ENCODE measurements at places on chromosomes 1 and 21. TPM values are rescaled to one million over a fixed set of nuclear protein-coding genes. Genes with fewer than 3 reads are reported as not detected.

Gene C1orf174
- 41.2 TPM for total RNA-seq

Gene NUP210L
- total RNA-seq: 0.05 TPM

DNA sequence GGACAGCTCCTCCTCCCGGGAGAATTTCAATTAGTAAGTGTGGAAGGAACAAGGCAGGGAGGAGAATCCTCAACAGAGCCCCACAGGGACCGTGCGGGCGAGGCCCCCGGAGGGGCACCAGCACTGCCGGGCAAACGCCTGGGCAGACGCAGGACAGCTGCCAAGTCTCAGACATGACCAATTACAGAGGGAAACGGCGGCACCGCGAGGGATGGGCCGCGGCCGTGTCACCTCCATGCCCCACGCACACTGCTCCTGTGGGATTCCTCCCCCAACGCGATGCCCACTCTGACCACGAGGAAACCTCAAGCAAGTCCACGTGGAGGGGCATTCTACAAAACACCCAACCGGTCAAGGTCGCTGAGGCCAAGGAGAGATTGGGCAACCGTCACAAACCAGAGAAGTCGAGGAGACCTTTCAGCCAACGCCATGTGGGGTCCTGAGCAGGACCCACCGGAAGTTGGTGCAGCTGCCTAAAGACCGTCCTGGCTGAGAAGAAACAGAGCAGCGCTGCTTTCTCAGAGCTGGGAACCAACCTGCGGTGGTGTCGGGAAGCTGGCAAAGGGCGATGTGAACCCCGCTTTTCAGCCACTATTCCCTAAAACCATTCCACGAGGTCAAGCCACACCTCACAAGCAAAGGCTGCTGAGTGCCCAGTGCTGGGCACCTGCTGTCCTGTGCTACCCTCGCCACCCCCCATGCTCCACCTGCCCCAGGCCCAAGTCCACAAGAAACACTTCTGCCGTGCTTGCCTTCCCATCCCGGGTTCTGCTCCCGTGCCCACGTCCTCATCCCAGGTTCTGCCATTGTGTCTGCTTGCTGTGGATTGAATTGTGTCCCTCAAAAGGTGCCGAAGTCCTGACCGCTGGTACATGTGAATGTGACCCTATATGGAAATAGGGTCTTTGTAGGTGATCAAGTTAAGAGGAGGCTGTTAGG lies 1.4 kb upstream of the KRTAP10-4 start:
- no peak for DNase-seq

GRCh38 chr1:96945509-96946084 lies 224.0 kb downstream of the PTBP2 start:
- DNase-seq: no peak

DNA sequence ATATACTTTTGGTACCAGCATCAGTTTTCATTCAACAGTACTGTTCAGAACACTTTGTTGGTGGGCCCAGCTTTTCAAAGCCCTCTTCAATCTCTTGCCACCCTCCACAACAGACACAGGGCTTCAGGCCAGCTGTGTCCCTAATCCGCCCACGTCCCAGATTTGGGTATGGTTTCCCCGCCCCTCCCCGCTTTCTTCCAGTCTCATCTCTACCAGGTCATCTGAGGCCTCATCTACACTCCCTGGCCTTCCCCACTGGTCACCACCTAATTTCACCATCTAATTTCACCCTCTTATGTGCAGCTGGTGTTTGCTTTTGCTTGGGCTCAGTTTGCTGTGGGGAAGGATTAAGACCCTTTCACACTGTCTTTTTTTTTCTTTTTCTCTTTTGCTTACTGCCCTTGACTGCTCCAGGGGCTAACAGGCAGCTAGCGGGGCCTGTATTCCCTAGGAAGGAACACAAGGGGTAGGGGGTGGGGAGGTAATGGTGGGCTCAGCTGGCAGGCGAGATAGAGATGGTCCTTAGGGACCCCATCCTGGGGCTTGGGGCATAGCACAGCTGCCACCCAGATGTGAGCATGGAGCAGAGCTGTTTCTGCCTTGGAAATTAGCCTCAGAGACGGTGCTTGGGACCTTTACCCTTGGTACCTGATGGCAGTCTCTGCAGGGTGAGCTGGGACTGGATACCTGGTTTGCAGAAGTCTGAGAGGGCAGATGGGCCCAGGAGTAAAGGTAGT lies 3.8 kb upstream of the EPB41 start:
- no peak for DNase-seq

GRCh38 chr1:51963592-51964308 lies 26.8 kb downstream of the RAB3B start:
- DNase-seq: no peak

DNA sequence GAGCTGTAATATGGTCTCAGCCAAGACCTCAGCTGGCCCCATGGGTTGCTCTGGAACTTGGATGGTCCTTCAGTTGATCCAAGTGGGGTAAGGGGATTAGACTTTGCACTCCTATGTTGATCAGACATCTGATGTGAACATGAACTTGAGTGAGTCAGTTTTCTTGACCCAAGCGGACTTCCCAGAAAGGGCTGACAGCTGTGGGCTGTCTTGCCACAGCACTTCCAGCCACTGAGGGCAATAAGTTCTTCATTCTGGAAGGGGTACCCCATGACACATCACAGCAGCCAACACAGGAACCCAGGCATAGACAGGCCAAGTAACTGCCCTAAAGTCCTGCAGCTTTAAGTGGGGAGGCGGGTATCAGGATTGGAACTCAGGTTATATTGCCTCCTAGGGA lies 93.9 kb upstream of the USP24 start:
- DNase-seq: no peak

DNA sequence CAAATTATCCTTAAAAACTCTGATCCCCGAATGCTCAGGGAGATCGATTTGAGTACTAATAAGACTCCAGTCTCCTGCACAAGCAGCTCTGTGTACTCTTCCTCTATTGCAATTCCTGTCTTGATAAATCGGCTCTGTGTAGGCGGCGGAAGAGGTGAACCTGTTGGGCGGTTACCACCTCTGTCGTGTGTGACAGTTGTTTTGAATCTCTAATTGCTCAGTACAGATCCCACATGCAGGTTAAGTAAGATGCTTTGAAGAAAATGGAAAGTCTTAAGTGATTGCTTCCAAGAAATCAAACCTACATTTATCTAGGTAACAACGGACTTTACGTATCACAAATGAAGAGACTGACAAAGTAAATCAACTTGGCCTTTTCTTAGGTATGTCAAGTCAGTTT lies 35.5 kb downstream of the COA6 start:
- no peak for DNase-seq

Measured in Panc1 (cell line).